ENCODE measurements at places on chromosomes 3 and 15.
A peak's percentile ranks its signal among the peaks of the same experiment; 100 is the strongest.

DNA sequence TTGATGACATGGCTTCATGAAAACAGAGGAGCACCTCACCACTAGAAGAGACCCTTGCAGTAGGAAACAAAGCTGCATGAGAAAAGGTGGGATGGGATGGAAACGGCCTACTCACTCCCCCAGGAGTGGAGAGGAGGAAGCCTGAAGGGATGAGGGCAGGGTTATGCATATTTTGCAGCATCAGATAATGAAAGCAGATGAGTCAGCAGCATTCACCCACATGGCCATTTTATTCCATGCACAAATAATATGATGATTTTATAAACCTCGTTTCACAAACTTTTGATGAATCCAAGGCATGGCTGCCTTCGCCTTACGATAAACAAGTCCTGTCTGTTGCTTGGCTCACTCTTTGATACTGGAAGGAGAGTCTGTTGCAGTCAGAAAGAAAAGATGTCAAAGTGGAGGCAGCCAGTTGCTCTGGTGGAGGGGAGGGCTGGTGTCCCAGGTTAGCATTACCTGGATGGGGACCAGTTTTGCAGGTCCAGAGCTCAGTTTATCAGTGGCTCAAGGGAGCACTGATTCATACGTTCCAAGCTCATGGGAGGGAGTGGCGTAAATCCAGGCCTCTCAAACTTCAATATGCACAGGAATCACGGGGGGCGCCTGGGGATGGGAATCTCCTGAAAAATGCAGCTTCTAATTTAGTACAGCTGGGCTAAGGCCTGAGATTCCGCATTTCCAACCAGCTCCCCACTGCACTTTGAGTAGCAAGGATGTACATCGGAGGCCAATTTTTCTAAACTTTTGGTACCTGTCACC lies 9.2 kb upstream of the EHD4 start:
- DNase-seq: no peak

DNA sequence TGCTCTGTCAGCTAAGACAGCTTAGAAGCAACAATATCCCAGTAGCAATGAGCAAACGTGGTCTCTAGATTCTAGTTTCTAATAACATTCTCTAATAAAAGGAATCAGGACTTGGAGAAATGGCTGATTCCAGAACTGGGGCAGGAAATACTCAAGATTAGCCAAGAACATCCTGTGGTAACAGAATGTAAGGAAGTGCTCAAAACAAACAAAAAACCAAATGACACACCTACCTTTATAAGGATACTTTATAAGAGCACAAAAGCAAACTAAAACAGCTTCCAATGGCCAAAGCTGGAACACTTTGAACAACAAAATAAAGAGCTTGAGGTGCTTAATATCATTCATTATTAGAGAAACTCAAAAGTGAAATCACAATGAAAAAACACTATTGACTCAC lies 33.1 kb upstream of the EIF5A2 start:
- no peak for DNase-seq

DNA sequence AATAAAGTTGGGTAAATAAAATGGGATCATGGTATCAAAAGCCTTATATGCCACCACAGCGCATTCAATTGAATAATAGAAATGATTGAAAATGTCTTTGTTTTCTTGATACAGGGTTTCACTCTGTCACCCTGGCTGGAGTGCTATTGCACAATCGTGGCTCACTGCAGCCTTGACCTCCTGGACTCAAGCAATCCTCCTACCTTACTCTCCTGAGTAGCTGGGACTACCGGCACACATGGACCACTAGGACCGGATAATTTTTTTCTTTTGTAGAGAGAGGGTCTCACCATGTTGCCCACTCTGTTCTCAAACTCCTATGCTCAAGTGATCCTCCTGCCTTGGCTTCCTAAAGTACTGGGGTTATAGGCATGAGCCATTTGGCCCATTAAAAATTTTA lies 33.8 kb upstream of the BBX start:
- no peak for DNase-seq

- DNase-seq: no peak
Observed at GRCh38 chr15:48016865-48017264, 103.9 kb upstream of the SLC24A5 start.

DNA sequence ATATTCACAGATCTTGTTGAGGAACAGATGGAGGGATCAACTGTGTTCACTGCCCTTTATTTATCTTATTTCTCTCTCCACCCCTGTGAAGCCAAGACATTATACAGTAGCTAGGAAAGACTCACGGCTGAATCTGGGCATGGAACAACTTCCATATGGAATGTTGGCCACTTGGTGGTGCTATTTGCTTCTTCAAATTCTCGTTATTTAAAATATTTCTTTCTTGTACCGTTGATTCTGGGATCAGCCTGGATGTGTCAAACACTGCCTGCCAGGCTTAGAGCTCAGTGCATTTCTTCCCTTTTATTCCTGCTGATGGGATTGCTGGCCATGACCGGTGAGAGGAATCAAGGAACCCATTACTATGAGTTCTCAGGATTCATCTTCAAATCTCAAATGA lies 17.5 kb upstream of the GASK1A start:
- no peak for DNase-seq

GRCh38 chr3:16514755-16515353 lies 1.4 kb upstream of the RFTN1 start:
- DNase-seq: no peak

GRCh38 chr15:55461447-55461846 lies 46.6 kb downstream of the DNAAF4 start:
- DNase-seq: no peak

DNA sequence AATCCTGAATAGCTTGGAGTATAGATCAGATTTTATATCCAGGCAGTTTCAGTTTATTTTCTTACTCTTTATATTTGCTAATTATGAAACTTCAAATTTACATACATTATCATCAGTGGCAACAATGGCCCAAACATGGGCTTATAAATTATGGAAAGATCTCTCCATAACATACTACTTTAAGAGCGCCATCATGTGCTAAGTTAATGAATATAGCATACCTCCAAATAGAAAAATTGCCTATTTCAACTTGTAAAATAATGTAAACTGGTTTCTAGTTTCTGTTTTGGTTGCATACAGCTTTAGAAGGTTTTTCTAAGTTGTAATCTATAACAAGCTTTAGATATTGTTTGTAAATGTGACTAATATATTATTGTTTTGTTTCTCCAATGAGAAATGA lies 531.3 kb upstream of the UBE2E2 start:
- no peak for DNase-seq

- DNase-seq: no peak
Observed at GRCh38 chr3:195697582-195698324, 23.0 kb upstream of the MUC20 start.

DNA sequence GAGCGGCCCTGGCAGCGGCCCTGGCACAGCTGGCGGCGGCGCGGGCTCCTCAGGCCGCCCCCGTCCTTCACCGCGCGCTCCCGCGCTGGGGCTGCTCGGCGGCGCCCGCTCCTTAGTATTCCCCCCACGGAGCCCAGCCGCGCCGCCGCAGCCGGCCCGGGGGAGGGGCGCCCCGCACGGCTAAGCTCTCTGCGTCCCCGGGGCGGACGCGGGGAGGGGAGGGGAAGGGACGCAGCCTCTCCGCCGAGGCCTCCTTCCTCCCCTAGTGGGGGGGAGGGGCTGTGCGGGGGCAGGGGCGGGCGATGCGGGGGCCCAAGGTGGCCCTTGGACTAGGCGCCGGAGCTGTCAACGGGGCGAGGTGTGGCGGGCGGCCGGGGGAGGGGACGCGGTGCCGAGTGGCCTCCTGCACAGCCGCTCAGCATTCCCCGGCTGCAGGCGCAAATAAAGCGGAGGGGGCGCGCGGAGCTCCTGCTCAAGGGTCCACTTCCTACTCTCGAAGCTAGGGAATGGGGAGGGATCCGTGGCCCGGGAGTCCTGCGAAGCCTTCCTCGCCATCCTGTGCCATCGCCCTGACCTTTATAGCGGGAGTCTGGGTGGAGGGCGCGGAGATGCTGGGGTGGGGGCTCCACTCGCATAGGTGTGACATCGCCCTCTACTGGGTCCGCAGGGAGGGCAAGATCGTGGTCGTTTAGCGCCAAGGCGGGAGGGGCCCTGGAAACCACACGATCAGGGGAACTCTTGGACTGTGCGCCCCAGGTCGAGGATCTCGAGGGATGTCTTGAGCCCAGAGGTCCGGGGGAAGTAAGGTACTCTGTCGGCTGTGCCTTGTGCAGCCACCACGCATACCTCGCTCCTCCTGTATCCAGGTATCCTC lies 22.2 kb downstream of the EPHB3 start:
- peak; percentile 77 for DNase-seq

DNA sequence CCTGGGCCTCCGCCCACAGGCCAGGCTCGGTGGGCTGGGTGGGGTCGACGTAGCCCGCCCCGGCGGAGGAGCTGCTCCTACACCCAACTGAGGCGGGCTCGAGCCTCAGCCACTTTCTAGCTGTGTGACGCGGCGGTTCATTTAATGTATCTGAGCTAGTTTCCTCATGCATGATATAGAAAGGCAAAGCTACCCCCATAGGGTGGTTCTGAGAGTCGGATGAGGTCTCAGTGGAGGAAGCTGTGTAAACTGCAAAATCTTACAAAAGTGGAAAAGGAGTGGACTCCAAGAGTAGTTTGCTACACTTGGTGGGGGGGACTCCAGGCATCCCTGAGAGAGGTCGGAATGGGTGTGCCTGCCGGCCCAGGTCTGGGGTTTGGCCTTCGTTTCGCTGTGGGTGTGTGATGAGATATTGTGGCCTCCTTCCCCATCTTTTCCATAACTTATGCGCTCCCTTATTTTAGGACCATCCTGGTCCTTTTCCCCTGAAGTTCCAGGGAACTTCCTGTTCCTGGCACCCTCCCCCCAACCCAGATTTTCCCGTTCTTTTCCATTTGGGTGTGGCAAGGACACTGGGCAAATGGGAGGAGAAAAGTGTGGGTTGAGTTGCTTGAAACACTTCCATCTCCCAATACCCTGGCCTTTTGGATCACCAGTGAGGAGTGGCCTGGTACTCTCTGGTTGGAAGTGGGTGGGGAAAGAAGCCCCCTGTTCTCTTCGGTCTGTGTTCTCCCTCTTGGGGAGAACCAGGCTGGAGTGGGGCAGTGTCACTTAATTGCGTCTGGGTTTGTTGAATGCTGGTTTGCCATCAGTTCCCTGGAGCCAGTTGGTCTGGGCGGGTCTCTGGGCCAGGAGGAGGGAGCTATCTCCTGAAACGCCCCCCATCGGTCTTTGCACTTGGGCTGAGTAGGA lies 1.1 kb downstream of the PDIA5 start:
- no peak for DNase-seq

DNA sequence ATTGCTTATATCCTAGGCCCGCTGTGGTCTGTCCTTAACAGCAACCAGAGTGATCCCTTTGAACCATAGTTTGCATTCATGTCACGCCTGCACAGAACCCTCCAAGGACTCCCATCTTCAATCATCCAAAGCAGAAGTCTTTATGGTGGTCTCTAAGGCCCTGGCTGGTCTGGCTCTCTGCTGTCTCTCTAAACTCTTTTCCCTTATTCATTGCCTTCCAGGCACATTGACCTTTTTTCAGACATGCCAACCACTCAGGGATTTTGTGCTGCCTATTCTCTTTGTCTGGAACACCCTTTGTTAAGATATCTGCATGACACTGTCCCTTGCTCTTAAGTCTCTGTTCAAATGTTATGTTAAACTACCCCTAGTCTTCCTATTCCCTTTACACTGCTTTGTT lies 21.9 kb upstream of the ZBTB47 start:
- no peak for DNase-seq

DNA sequence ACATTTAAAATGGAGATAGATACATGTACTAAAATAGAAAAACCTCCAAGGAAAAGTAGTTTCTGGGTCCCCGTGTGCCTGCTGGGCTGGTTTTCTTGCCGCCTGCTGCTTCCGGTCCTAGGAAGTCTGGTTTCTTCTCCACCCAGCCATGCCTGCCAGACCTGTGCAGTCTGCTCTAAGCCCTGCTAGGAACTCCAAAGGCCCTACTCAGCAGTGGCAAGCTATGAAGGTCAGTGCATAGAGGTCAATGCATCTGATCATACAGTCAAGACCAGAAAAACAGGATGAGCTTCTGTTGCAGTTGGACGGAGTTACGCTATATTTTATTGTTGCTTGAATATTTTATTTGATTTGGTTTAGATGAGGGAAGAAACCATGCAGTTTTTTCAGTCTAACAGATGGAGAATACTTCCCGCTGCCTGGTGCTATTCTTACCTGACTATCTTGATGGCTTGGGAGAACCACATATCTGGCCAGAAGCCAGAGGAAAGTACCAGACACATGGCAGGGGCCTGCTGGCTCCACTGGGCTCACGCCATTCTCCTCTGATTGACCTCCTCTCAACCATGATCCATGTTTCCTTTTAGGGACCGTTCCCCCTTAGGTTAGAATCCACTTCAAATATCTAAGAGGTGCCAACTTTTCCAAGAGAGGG lies 226.8 kb upstream of the ST8SIA2 start:
- DNase-seq: no peak

- DNase-seq: no peak
Observed at GRCh38 chr3:106004826-106005225, 136.0 kb upstream of the CBLB start.

Measured in anterior cingulate cortex (tissue), 58 donors.